ENCODE measurements at places on chromosomes 7 and 10.

GRCh38 chr7:45073031-45073785 is 15.6 kb downstream of the NACAD start:
- DNase-seq, result no peak

GRCh38 chr7:22137466-22137865 is 191.8 kb upstream of the CDCA7L start:
- DNase-seq, result no peak

GRCh38 chr10:97427571-97428179 is 1.7 kb downstream of the PGAM1 start:
- DNase-seq, result peak; percentile 81

- no peak for DNase-seq
Measured at GRCh38 chr7:151764056-151764920, 112.6 kb downstream of the PRKAG2 start.

DNA sequence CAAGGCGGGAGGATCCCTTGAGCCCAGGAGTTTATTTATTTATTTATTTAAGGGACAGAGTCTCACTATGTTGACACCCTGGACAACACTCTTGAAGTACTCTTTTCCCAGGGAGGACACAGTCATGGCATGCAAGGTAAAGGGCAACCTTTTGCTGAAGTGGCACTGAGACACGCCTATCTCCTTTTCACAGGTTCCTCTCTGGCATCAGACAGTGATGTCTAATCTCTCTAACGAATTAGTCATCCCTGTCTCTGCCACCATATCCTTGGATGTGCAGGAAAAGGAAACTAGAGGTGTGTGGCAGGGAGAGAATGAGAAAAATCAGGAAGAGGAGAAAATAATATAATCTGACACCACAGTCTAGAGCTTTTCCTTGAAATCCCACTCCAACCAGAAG is 19.5 kb downstream of the CPVL start:
- no peak for DNase-seq
